GM12878 (cell line): ENCODE measurements at places on chromosomes 3 and 15.

GRCh38 chr3:110106805-110107204 is 769.5 kb upstream of the DPPA4 start:
- no peak for DNase-seq

- DNase-seq = no peak
Measured at GRCh38 chr15:74868059-74868458, 5.1 kb downstream of the SCAMP2 start.

- DNase-seq = no peak
Measured at GRCh38 chr15:88624156-88624970, 3.2 kb downstream of the AEN start.

- no peak for DNase-seq
Measured at GRCh38 chr3:178097576-178097975, 438.7 kb upstream of the KCNMB2 start.

- DNase-seq = no peak
Measured at GRCh38 chr3:158974904-158975303, 173.1 kb downstream of the MFSD1 start.

DNA sequence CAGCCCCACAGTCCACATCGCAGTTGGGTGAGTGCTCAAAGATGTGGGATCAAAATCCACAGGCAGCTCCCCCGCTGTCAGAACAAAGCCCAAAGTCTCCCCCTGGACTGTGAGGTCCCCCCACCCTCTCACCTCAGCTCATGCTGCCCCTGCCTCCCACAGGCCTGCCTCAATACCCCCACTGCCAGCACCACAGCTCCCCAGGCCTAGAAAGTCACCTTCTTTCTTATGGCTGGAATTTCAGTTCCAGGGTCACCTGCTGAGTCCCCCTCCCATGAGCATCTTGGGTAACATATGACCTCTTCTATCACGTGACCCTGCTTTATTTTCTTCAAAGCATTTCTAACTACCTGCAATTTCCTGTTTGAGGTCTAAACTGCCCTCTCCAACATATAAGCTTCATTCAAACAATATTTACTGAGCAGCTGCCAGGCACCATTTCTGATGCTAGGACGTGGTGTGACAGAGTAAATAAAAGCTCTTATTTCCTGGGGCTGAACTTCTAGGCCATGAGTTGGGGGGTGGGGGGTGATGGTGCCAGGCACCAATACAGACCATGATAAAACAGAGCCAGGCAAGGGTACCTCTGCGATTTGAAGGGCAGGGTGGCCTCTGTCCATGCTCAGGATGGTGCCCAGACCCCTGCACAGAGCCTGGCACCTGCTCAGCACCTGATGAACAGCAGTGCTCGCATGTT is 2.4 kb upstream of the TMEM89 start:
- DNase-seq = no peak

- no peak for DNase-seq
Measured at GRCh38 chr3:411226-411625, 214.7 kb downstream of the CHL1 start.

DNA sequence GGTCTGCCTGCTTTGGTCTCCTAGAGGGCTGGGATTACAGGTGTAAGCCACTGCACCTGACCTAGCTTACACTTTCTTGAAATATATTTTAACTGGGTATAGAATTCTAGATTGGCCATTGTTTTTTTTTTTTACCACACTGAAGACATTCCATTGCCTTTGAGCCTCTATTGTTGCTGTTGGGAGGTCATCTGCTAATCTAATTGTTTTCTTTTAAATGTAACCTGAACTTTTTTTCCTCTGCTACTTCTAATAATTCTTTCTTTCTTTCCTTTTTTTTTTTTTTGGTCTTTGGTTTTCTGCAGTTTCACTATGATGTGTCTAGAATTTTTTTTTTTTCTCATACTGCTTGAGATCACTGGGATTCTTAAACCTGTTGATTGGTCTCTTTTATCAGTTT is 28.1 kb downstream of the ERICH6 start:
- DNase-seq = no peak

DNA sequence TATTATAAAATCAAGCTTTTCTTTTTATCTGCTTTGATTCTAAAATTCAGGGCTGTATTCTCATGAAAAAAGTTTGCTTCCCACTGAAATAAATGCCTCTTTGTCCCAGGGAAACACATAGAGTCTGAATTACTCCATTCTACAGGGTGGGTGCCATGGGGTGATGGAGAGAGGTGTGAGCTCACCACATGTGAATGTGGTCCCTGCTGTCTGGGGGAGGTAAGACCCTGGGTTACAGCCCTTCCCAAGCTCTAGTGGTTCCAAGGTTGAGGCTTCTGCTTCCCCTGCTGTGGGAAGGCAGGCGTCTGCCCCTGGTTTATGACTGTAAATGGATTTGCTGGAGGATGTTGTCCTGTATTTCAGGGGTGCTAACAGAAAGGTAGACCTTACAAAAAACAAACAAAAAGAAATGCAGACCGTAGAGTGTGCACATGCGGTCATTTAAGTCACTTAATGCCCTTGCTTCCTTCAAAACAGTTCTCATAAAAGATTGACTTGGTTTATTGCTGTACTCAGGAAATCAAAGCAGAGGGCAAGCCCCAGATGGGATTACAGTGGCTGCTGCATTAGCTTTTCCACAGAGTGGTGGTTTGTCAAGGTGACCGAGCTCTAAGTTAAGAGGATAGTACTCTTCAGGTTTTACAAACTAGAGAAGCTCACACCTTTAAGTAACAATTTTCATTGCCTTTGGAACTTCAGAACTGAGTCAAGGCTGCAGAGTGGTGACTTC is 49.2 kb downstream of the CTDSPL start:
- no peak for DNase-seq

DNA sequence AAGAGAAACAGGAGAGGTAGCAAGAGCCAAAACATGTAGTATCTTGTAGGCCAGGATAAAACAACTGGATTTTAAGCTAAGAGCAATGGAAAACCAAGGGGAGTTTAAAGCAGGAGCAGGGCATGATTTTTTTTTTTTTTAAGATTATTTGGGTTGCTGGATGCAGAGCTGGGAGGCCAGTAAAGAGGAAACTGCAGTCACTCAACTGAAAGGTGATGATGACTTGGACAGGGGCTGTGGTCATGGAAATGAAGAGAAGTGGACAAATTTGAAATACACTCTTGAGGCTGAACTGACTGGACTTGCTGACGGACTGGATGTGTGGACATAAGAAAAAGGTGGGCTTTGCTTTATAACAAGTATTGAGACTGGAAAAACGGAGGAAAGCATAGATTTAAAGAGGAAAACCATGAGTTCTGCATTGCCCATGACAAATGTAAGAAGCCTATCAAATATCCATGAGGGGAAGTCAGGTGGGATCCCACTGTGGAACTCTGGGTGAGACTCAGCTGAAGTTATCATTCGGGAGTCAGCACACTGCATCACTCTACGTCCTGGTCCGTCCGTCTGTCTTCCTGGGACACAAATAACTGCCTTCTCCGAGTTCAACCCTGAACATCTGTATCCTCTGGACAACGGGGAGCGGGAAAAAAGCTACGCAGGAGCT is 688 bp downstream of the XPC start:
- no peak for DNase-seq

- DNase-seq = no peak
Measured at GRCh38 chr3:10344147-10344943, 23.4 kb upstream of the SEC13 start.

GRCh38 chr15:84812842-84813241 is 4.3 kb upstream of the ALPK3 start:
- no peak for DNase-seq

DNA sequence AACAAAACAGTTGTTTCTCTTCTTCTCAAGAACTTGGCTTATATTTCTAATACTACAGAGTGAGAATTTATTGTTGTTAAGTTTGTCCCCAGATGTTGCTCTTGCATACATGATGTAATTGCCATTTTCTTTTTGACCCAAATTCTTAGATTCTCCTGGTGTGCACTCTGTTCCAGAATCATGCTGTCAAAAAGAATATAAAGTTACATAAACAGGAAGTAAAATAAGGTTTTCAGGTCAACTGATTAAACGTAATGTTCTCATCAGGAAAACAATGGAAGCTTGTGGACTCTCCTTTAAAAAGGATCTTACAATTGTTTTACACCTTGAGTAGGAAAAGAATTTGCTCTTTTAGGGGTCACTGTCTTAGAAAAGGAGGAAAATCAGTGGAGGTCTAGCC is 121.8 kb downstream of the ADAM10 start:
- DNase-seq = no peak

DNA sequence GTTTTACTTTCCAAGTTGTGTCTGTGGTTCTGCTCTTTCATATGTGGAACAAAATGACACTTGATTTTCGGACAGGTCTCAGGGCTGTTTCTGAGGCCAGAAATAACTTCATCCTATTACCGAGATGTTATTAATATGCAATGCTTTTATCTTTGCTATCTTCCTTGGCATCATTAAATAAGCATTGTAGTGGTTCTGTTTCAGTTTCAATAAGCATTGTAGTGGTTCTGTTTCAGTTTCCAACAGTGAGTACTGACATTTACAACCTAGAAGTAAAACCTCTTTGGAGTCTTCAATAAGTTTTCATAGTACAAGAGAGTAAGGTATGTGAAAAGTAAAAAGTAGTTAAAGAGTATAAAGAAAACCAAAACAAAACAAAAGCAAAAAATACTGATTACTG is 746.2 kb downstream of the GRM7 start:
- no peak for DNase-seq
